ENCODE measurements at places on chromosomes 7 and 10.

- no peak for DNase-seq
These were observed 45.7 kb downstream of the ZNF138 start for GRCh38 chr7:64839910-64840309.

DNA sequence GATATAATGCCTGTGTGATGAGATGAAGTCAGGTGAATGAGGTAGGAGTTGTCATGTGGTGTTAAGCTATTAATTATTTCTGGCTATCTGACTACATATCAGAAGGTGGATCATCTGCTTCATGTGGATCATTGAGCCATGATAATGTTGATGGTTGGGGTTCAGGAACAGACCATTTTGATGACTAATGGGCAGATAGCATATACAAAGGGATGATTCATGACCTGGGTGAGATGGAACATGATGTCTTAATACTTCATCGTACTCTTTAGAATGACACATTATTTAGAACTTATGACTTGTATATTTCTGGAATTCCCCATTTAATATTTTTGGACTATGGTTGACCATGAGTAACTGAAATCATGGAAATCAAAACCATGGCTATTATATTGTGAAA, 155.1 kb downstream of the OR13A1 start:
- DNase-seq, result peak; percentile 36

- DNase-seq, result peak; percentile 60
These were observed 114.6 kb upstream of the SFMBT2 start for GRCh38 chr10:7525314-7526016.

GRCh38 chr7:151238190-151238810, 6.0 kb downstream of the CHPF2 start:
- DNase-seq, result no peak

- no peak for DNase-seq
These were observed 110.5 kb downstream of the HECTD2 start for GRCh38 chr10:91520661-91521060.

Data from fibroblast of skin of right biceps (primary cell).